ENCODE measurements at places on chromosomes 2 and 18.

DNA sequence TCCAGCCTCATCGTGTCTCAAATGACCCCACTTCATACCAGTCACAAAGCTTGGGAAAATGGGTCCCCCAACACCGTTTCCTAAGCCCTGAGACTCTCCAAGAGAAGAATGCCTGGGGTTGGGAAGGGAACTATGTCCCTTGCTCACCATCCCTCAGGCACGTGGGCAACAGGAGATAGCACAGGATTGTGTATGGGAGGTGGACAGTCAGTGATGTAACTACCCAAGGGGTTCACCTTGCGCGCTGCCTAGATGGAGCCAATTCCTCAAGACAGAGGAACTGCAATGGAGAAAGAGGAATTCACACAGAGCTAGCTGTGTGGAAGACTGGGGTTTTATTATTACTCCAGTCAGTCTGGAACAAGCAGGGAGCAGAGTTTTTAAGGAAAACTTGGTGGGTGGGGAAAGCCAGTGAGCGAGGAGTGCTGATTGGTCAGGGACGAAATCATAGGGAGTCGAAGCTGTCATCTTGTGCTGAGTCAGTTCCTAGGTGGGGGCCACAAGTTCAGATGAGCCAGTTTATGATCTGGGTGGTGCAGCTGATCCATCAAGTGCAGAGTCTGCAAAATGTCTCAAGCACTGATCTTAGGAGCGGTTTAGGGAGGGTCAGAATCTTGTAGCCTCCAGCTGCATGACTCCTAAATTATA lies 13.8 kb upstream of the CXCR1 start:
- no peak for DNase-seq

DNA sequence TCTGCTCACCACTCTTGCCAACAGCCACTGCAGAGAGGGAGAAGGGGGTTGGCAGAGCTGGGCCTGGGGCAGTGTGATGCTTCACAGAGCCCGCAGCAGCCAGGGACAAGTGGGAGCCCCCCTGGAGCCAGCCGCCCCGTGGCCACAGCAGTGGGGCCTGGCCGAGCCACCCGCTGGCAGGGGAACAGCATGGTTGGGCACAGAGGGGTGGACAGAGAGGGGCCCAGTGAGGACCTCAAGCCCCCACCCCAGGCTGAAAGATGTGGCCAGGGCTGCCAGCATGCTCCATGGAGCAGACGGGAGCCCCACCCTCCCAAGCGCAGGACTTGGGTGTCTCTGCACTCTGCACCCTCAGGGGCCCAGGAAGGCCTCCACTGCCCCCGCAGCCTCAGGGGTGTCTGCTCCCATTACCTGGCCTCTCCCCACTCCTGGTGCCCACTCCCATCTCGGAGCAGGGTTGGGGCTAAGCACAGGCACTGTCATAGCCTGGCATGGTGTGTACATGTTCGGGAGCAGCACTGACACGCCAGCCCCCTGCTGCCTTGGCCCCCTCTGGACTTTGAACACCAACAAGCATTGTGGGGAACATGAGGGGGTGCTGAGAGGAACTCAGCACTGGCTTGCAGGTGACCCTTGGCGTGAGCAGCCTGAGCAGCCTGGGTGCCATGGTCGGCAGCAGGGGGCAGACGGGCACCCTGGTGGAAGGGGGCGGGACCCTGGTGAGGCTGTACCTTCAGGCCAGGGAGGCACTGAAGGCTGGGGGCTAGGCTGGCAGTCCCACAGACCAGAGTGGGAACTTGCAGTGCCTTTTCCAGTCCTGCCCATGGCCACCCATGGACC lies 279.6 kb upstream of the CYP26B1 start:
- DNase-seq, result no peak

- no peak for DNase-seq
These were observed 112.8 kb downstream of the GULP1 start for GRCh38 chr2:188404341-188405004.

DNA sequence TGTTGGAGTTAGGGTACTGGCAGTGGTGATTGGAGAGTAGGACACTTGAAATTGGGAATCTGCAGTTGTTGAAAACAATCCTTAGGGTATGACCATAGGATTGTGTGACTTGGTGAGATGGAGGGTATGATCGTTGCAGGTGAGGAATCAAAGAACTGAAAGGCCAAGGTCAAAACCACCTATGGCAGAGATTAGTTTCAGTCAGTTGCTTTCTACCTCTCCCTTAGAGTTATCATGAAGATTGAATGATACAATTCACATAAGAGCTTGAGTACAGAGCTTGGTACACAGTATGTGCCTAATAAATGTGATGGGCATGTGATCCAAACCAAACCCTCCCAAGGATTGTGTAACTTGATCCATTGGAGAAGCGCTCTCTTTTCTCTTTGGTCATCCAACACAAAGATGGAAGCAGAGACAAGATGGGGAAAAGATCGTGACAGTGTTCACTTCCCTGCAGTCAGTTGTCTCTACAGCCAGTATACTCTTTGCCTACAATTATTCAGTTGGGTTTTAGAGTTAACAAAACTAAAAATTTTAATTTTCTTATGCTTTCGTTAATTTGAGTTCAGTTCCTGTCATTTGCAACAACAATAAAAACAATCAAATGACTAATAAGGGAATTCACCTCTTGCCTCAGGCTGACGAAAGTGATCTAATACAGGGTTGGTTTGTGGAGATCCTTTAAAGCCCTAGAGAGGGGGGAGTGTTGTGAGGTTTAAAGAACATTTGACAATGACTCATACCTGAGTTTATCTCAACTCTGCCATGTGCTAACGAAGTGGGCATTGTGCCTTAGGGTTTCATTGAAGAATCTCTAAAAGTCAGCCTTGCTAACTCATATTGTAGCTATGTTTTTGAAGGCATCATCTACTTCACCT lies 14.8 kb upstream of the SMAD2 start:
- DNase-seq, result no peak

- DNase-seq, result peak; percentile 67
These were observed 200.3 kb upstream of the ID2 start for GRCh38 chr2:8481463-8482009.

DNA sequence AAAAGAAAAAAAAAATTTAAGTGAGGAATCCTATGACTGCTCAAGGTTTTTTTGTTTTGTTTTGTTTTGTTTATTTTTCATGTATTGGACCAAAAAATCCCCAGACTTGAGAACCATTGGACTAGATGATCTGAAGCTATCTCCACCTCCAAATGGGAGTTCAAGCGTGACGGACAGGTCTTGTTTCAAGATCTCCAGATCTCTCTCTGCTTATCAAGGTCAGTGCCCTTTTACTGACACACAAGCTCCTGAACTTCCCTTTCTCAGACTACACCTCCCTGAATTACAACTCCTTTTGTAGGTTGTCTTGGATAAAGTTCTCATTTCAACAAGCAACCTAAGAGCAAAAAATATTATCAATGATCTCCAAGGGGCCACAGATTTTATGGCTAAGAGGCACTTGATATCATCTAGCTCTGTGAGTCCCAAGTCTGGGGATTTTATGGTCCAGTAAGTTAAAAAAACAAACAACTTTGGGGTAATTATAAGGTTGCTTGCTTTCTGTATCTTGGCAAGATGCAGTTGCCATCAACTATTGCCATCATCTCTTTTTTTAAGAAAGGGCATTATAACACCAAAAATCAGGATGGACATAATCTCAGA lies 396.0 kb upstream of the ATP5MC3 start:
- no peak for DNase-seq

- no peak for DNase-seq
These were observed 857 bp upstream of the NEUROD1 start for GRCh38 chr2:181680937-181681811.

GRCh38 chr2:162074632-162074895 lies 549 bp upstream of the DPP4 start:
- DNase-seq, result no peak

- DNase-seq, result no peak
These were observed 29.0 kb upstream of the DLX1 start for GRCh38 chr2:172056293-172056692.

- no peak for DNase-seq
These were observed 199.2 kb upstream of the TNP1 start for GRCh38 chr2:217058791-217059755.

- DNase-seq, result no peak
These were observed 83.3 kb downstream of the ZCCHC2 start for GRCh38 chr18:62606106-62606505.

DNA sequence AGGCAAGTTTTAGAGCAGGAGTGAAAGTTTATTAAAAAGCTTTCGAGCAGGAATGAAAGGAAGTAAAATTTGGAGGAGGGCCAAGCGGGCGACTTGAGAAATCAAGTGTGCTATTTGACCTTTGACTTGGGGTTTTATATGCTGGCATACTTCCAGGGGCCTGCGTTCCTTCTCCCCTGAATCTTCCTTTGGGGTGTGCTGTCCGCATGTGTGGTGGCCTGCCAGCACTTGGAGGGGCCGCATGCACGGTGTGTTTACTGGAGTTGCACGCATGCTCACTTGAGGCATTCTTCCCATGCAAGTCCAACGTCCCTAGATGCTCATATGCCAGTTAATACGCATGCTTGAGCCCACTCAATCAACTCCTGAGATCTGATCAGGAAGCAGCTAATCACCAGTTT lies 78.3 kb upstream of the MAP4K4 start:
- no peak for DNase-seq

- DNase-seq, result no peak
These were observed 42.2 kb downstream of the RAB10 start for GRCh38 chr2:26076001-26076587.

DNA sequence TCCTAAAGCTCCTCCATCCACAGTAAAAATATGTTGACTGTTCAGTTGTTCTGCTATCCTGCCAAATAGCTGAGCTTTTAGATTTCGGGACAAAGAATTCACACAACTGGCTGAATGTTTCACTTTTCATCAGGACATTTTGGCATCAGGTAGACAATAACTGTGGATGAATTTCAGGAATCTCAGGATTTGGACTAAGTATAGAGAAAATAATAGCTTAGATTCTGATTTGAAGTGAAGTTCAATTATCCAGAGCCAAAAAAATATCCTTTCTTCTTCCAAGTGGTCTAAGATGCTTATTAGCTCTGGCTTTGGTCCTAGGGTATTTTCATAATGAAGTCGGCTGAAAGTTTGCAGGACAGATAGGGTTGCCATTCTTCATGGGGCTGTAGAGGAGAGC lies 16.1 kb downstream of the KCNE4 start:
- DNase-seq, result no peak

DNA sequence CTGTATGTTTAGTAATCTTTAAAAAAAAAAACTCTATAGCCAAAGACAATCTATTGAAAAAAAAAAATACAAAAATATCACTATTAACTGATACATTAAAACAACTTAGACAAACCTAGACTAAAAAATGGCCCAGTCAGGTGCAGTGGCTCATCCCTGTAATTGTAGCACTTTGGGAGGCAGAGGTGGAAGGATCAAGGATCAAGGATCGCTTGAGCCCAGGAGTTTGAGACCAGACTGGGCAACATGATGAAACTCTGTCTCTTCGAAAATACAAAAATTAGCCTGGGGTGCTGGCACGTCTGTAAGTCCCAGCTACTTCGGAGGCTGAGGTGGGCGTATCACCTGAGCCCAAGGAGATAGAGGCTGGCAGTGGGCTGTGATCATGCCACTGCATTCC lies 16.1 kb downstream of the ESCO1 start:
- DNase-seq, result no peak

GRCh38 chr2:184765112-184765895 lies 167.0 kb downstream of the ZNF804A start:
- no peak for DNase-seq

DNA sequence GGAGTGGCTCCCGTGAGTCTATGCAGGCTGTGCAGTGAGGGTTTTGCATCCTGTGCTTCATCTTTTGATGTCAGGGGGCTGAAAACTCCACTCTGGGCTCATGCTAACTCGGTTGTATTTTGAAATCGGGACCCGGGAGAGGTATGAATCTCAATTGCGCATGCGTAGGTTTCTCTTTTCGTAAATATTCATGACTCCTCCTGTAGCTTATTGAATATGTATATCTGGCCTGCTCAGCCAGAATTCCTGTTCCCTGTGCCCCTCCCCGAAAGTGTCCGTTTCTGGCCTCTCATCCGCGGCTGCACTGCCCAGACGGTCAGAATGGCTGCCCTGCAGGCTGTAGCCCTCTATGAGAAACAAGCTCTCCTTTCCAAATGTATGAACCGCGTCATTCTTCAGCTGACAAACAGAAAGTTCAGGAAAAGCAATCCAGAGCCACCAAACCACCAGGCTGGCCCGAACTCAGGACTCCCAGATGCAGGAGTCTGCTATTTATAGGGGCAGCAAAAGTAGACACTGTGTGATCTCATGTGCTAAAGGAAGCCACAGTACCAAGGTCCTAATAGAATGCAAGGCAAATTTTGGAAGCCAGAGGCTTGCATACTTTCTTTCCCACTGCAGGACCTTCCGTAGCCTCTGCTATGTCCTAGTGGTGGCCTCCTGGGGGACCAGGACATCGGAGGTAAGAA lies 41.7 kb downstream of the AKAIN1 start:
- DNase-seq, result no peak

DNA sequence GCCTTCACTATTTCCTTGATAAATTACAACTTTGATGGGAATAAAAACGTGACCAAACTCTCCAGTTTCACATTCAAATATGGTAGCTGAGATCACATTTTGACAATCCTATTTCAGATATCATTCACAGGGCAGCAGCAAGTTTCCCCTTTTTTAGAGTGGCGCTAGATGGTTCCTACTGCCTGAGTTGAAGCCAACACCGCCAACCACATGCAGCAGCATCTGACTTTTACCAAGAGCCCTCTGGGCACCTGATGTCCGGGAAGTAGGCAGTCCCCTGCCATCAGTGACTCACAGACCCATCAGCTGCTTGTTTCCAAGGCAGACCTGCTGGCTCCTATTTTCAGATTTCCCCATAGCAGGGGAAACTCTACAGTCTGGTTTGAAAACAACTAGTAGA lies 4.0 kb upstream of the MREG start:
- no peak for DNase-seq

GRCh38 chr2:85215081-85215447 lies 81.9 kb downstream of the TCF7L1 start:
- DNase-seq, result no peak

GRCh38 chr2:201269764-201270163 lies 9.4 kb downstream of the CASP8 start:
- no peak for DNase-seq

DNA sequence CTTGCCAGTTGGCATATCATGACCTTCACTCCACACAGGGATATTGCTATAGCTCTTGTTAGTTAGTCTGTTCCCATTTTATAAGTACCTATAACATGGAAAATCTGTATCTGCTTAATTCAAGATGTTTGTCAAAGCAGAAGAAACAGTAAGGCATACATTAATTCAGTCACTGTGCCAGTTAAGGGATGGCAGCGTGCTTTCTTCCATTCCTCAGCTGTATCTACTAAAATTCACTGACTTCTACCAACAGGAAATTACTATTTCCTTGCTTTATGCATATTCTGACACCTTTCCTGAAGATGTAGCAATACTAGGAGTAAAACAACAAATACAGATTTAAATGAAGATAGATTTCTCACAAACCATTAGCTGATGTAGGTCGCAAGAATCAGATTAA lies 59.9 kb downstream of the RNF152 start:
- no peak for DNase-seq

- no peak for DNase-seq
These were observed 25.6 kb upstream of the PMAIP1 start for GRCh38 chr18:59874166-59874565.

DNA sequence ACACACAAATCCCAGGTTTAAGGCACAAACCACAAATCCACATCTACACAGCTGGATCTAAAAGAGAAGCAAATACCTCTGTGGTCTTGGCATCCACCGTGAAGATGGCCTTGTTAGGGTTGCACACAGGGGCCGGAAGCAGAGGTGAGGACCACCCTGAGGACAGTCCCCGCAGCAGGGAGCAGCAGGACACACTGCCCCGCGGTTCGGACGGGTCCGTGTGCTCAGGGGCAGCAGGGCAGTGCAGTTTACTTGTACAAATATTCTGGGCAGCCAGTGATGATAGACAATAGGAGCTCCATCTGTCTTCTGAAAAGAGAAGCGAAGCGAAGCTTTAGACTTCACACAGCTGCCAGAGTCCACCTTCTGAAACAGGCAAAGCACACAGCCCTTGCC lies 8.8 kb downstream of the PASK start:
- DNase-seq, result no peak

Measured in activated CD8-positive, alpha-beta memory T cell treated with anti-CD3 and anti-CD28 coated beads, Interleukin-2, amount 50 U/mL, for 48 hours (primary cell).